Activated naive CD4-positive, alpha-beta T cell treated with anti-CD3 and anti-CD28 coated beads, Interleukin-2, amount 50 U/mL, for 72 hours (primary cell): ENCODE measurements at places on chromosomes 16 and 17. TPM values are rescaled to one million over a fixed set of nuclear protein-coding genes. Genes with fewer than 3 reads are reported as not detected.

GRCh38 chr16:281660-282255 lies 1.2 kb upstream of the PDIA2 start:
- DNase-seq, result no peak

- DNase-seq, result no peak
These were observed 177.2 kb downstream of the TMEM132E start for GRCh38 chr17:34756637-34757021.

DNA sequence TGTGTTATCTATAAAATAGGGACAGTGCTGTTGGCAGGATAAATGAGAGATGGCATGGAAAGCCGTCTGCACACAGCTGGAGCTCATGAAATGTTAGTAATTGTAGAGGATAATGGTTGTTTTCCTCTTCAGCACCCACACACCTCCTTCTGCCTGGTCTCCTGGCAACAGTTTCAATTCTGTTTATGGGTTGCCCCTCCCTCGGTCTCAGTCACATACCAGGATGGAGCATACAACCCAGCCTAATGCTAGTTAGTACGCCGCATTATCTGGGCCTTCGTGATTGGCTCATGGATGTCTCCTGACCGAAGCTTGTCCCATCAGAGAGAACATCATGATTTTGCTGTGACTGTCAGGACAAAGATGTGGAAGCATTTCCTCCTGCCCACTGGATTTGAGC lies 126.2 kb upstream of the WSCD1 start:
- no peak for DNase-seq

DNA sequence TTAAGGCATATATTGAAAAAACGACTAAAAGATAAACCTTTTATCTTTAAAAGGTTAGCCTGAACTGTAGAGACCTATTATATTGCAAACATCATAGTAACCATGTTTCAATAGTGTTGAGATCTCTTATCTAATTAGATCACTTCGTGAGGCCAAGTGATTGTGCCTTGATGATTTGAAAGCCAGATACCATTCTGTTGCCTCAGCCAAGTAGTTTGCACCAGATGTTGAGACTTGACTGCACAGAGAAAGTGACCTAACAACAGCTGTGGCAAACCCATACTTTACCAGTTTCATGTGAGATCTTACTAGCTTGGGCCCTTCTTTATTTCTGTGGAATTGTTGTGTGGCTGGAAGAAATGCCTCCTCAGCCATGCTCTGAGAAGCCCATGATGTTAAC lies 717.3 kb downstream of the KCNJ2 start:
- DNase-seq, result no peak

The BCAR1 gene
- total RNA-seq, result 0.71 TPM
